Adipose tissue (tissue), 3 donors: ENCODE measurements at places on chromosomes 1 and 21. TPM values are rescaled to one million over a fixed set of nuclear protein-coding genes. Genes with fewer than 3 reads are reported as not detected.

CDK18 gene
- polyA plus RNA-seq = 9.6 TPM

TMPRSS15 gene
- polyA plus RNA-seq = 0.03 TPM

LAMC2 gene
- polyA plus RNA-seq = 2.0 TPM

GUCA2A gene
- not detected for polyA plus RNA-seq

PKLR gene
- not detected for polyA plus RNA-seq

ZNF683 gene
- polyA plus RNA-seq = 0.46 TPM

INAVA gene
- 11.4 TPM for polyA plus RNA-seq

ITLN2 gene
- 0.21 TPM for polyA plus RNA-seq

EPS15 gene
- 7.9 TPM for polyA plus RNA-seq

ATP1A4 gene
- 0.13 TPM for polyA plus RNA-seq

PGLYRP3 gene
- polyA plus RNA-seq = not detected

KCNC4 gene
- polyA plus RNA-seq = 4.9 TPM

OVAAL gene
- polyA plus RNA-seq = not detected

MECR gene
- 20.1 TPM for polyA plus RNA-seq

CCDC30 gene
- 0.90 TPM for polyA plus RNA-seq

TNN gene
- 0.62 TPM for polyA plus RNA-seq

CD101 gene
- polyA plus RNA-seq = not detected

TSPAN1 gene
- 3.0 TPM for polyA plus RNA-seq

VPS72 gene
- polyA plus RNA-seq = 19.9 TPM

FAM177B gene
- 0.10 TPM for polyA plus RNA-seq

LAX1 gene
- polyA plus RNA-seq = 0.24 TPM

STUM gene
- polyA plus RNA-seq = 1.5 TPM

ANXA9 gene
- polyA plus RNA-seq = 3.1 TPM

HMCN1 gene
- 3.8 TPM for polyA plus RNA-seq

SLC6A17 gene
- polyA plus RNA-seq = 0.36 TPM

KPRP gene
- not detected for polyA plus RNA-seq

SLAMF7 gene
- 0.35 TPM for polyA plus RNA-seq

CFHR3 gene
- polyA plus RNA-seq = not detected

ORC1 gene
- polyA plus RNA-seq = 0.34 TPM

CAMK1G gene
- not detected for polyA plus RNA-seq

PTGFR gene
- polyA plus RNA-seq = 6.1 TPM

YY1AP1 gene
- polyA plus RNA-seq = 20.8 TPM

APCS gene
- polyA plus RNA-seq = not detected

LZIC gene
- 9.3 TPM for polyA plus RNA-seq
